ENCODE measurements at places on chromosomes 5 and 9.

DNA sequence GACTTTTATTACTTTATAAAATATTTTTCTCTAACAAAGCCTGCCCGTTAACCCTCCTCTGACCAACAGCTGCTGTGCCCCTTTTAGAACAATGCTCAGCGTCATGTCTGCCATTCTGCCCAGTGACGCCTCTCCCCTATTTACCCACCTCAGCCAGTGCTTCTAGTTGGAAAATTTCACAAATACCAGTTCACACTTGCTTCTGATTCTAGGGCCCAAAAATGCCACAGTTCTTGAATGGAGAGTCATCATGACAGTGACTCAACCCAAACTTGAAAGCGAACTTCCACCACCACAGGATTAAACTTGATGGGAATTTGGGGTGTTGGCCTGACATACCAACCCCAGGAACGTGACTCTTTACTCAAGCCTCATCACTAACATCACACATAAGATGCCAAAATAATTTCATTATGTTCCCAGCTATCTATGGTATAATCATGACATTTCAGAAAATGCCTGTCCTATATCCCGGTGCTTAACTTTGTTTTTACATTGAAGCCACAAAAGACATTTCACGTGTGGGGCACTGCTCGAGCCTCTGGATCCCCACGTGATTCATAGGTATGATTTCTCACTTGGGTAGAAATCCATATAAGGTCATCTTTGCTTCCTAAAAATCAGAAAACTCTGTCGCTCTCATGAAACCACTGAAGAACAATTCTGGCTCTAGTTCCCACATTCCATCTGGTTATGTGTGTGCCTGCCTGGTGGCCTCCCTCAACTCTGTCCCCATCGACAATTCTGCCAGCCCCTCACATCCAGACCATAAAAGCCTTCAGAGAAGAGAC is 220.9 kb downstream of the ACTL7B start:
- DNase-seq, result no peak

DNA sequence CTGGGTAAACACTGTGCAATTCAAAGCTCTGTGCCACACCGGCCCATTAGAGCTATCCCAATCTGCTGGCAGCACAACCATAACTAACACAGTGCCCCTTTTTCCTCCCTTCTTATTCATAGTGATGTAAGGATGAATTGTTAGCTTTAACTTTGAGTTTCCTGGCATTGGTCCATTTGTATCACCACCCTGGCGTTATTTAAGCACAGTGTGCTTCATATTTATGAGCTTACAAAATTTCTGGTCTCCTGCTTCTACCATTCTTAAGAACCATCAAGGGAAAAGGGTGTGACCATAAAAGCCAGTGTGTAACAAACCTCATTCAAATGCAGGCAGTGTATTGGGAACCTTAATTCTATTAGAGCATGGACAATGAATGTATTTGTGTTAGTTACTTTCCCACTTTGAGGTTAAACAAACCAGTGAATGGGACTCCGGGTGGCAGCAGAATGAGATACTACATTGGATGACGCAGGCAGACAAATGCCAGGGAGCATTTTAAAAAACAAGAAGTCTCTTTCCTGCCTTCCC is 222.6 kb downstream of the TMEM161B start:
- no peak for DNase-seq

- DNase-seq, result no peak
Observed at GRCh38 chr5:4229414-4230292, 634.0 kb downstream of the IRX1 start.

DNA sequence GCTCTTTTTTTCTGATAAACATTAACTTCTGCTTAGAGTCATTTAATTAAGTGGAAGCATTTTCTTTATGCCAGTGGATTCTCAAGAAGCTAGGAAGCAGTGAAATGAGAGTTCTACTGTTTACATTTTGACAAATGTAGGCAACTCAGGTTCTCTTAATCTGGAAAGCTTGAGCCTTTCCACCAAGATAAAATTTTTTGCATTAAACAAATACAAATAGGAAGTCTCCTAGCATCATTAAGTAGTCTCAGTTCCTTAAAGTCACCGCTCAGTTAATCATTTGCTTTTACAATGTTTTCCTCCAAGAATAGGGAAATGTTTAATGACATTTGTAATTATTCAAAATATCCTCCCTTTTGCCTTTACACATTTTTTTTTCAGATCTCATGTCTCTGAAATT is 290.4 kb upstream of the PDE4D start:
- DNase-seq, result no peak

- DNase-seq, result no peak
Observed at GRCh38 chr9:135584934-135585333, 23.4 kb downstream of the PAEP start.

- DNase-seq, result no peak
Observed at GRCh38 chr9:84435902-84436301, 95.3 kb upstream of the SLC28A3 start.

DNA sequence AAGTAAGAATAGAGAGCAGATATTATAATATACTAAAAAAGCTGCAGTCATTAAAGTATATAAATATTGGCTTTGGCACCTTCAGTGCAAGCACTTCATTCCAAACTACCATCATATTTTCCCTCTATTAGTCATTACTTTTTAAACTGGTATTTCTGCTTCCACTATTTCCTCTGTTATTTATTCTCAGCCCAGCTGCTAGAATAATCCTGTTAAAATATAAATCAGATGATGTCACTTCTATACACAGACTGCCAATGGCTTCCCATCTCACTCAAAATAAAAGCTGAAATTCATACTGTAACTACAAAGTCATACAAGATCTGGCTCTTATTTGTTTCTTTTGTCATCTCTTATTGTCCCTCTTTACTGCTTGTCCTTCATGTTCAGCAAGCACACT is 432.9 kb downstream of the TLE4 start:
- DNase-seq, result no peak

DNA sequence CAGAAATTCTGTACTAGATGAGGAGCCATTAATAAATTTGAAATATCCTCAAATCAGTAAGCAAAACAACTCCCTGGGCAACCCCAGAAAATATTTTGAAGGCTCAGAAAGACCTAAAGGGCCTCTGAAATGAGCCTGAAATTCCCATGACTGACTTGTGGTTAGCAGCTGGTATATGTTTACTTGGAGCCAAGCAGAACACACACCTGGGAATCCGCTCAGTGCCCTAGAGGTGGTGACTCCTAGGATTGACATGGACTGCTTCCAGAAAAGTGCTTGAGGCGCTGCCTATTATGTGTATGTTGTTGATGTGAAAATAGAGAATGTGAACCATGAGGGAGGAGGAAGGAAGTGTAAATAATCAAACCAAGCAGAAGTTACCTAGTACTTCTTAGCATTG is 14.7 kb downstream of the RFK start:
- no peak for DNase-seq

DNA sequence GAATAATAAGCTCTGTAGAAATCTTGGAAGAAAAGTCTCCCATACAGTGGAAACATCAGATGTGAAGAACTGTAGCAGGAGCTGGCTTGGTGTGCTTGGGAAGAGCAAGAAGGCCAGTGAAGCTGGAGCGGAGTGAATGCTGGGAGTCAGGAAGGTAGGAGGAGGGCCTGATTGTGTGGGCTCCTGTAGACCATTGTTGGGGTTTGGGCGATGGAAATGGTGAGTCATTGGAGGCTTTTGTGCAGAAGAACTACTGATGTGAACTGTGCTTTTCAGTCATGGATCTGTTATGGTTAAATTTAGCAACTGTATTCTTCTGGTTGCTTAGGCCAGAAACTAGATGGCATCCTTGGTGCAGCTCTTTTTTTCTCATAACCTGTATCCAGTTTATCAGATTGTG is 2.3 kb downstream of the ICE1 start:
- DNase-seq, result no peak

DNA sequence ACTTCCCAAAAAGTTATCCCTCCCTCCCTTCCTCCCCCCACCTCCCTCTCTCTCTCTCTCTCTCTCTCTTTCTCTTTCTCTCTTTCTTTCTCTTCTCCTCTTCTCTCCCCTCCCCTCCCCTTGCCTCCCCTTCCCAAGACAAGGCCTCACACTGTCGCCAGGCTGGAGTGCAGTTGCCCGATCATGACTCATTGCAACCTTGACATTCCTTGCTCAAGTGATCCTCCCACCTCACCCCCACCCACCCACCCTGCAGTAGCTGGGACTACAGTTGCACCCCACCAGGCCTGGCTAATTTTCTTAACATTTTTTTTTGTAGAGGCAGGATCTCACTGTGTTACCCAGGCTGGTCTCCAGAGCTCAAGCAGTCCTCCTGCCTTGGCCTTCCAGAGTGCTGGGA is 32.8 kb downstream of the VPS13A start:
- DNase-seq, result no peak

GRCh38 chr9:76634356-76635054 is 129.7 kb upstream of the PCA3 start:
- DNase-seq, result no peak

GRCh38 chr5:65480306-65480865 is 1.3 kb downstream of the ADAMTS6 start:
- DNase-seq, result no peak

- DNase-seq, result no peak
Observed at GRCh38 chr5:103849934-103850333, 287.3 kb upstream of the NUDT12 start.

GRCh38 chr5:153399595-153399994 is 90.9 kb upstream of the GRIA1 start:
- DNase-seq, result no peak

GRCh38 chr9:135008416-135008815 is 79.1 kb upstream of the OLFM1 start:
- no peak for DNase-seq

GRCh38 chr9:34793428-34793827 is 83.5 kb upstream of the CCL21 start:
- DNase-seq, result no peak

- no peak for DNase-seq
Observed at GRCh38 chr9:8224381-8224801, 424.8 kb upstream of the DMAC1 start.

- no peak for DNase-seq
Observed at GRCh38 chr9:136960212-136960937, 8.3 kb downstream of the LCN12 start.

- DNase-seq, result no peak
Observed at GRCh38 chr5:126267438-126267837, 155.8 kb upstream of the GRAMD2B start.

GRCh38 chr9:11417782-11418181 is 805.0 kb upstream of the PTPRD start:
- DNase-seq, result no peak

DNA sequence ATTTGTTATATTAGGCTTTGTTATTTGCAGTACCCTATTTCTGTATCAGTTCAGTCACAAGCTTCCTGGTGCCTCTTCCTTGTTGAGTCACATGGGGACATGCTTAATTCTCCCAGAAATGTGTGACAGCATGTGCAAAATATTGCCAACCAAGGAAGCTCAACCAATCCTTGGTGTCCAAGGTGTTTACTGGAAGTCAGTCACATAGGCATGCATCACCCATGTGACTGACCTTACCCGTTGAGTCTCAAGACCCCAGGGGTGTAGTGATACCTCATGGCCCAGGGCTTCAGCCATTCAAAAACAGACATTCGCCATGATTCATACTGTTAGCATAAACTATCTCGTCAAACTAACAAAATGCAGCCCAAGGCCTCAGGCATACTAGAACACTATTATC is 9.3 kb upstream of the ANKDD1B start:
- DNase-seq, result no peak

GRCh38 chr5:29930316-29930715 is 1263.2 kb upstream of the CDH6 start:
- DNase-seq, result no peak

- no peak for DNase-seq
Observed at GRCh38 chr9:132238992-132239391, 77.1 kb downstream of the NTNG2 start.

DNA sequence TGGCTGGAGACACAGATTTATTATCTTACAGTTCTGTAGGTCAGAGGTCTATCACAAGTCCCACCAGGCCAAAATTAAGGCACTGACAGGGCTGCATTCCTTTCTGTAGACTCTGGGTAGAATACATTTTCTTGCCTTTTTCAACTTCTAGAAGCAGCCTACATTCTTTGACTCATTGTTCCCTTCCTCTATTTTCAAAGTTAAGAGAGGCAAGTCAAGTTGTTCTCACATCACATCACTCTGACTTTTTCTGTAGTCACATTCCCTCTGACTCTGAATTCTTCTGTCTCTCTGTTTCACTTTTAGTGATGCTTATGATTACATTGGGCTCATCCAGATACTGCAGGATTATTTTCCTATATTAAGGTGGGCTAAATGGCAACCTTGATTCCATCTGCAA is 119.0 kb downstream of the MELK start:
- no peak for DNase-seq

- DNase-seq, result no peak
Observed at GRCh38 chr5:15574128-15574527, 74.1 kb downstream of the FBXL7 start.

- DNase-seq, result no peak
Observed at GRCh38 chr5:112303685-112304084, 115.4 kb downstream of the EPB41L4A start.

- DNase-seq, result no peak
Observed at GRCh38 chr5:81402192-81402930, 8.4 kb upstream of the ACOT12 start.

DNA sequence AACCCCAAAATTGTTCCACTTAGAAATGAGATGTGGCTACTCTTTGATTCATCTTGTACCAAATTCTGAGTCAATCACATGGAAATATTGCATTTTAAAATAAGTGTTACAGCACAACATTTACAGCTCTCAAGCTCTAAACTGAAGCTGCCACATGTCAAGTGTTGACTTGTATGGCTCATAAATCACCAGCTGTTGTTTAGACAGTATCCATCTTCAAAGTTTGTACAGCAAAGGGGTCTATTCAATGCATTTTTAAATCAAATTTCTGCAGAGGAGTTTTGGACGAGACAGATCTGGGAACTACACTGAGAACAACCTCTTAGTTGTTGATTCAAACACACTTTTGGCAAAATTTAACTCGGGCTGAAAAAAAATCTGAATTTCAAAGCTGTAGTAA is 31.4 kb downstream of the CHSY3 start:
- DNase-seq, result no peak

DNA sequence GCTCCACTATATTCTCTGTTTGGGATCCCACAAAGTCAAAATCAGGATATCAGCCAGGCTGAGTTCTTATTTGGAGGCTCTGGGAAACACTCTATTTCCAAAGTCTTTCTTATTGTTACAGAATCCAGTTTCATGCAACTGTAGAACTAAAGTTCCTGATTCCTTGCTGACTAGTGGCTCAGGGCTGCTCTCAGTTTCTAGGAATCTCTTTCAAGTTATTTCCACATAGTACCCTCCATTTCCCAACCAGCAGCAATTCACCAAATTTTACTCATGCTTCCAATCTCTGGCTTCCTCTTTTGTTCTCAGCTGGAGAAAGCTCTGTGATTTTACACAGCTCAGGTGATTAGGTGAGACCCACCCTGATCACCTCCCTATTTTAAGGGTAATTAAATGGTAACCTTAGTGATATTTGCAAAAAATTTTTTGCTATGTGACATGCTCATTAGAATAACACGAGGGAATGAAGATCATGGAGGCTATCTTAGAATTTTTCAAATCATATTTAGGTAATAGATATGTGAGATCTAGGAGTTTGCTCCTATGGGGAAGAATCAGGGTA is 794.9 kb upstream of the ARRDC3 start:
- no peak for DNase-seq

- peak; percentile 31 for DNase-seq
Observed at GRCh38 chr5:177111720-177112394, 21.7 kb upstream of the NSD1 start.

- no peak for DNase-seq
Observed at GRCh38 chr5:144183254-144183889, 12.7 kb downstream of the KCTD16 start.

- no peak for DNase-seq
Observed at GRCh38 chr5:150613991-150614660, 26.3 kb upstream of the SYNPO start.

GRCh38 chr5:172798422-172799215 is 27.6 kb upstream of the DUSP1 start:
- DNase-seq, result no peak

- no peak for DNase-seq
Observed at GRCh38 chr5:110878115-110878514, 139.3 kb downstream of the SLC25A46 start.
